Stimulated activated CD4-positive, alpha-beta T cell treated with anti-CD3 and anti-CD28 coated beads, Interleukin-1b, Interleukin-23, amount 100 ng/mL, for 1 hour (primary cell): ENCODE measurements at places on chromosomes 5 and 9.

- DNase-seq: no peak
These were observed 91.7 kb downstream of the NTRK2 start for GRCh38 chr9:84761137-84761808.

DNA sequence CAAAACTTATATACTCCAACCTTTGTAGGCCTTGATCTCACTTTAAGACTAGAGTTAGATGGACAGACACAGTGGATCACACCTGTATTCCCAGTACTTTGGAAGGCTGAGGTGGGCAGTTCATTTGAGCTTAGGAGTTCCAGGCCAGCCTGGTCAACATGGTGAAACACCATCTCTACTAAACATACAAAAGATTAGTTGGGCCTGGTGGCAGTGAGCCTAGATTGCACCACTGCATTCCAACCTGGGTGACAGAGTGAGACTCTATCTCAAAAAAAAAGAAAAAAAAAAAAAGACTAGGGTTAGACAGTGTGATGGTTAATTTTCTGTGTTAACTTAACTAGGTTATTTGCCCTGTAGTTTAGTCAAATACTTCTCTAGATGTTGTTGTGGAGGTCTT is 74.1 kb downstream of the CFAP95 start:
- no peak for DNase-seq

- DNase-seq: no peak
These were observed 450.5 kb upstream of the GRAMD2B start for GRCh38 chr5:125972706-125973105.

DNA sequence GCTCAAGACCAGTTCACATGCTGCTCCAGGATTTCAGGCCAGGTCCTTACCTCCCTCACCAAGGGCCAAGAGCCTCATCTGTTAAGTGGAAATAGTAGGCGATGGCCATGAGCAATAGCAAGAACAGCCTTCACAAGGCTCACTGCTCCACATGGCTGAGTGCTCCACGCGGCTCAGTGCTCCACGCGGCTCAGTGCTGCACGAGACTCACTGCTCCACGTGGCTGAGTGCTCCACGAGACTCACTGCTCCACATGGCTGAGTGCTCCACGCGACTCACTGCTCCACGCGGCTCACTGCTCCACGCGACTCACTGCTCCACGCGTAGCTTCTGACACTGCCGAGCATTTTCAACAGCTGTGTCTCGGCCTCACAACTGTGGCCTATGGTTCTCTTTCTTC is 36.4 kb upstream of the ADAMTS2 start:
- DNase-seq: no peak

DNA sequence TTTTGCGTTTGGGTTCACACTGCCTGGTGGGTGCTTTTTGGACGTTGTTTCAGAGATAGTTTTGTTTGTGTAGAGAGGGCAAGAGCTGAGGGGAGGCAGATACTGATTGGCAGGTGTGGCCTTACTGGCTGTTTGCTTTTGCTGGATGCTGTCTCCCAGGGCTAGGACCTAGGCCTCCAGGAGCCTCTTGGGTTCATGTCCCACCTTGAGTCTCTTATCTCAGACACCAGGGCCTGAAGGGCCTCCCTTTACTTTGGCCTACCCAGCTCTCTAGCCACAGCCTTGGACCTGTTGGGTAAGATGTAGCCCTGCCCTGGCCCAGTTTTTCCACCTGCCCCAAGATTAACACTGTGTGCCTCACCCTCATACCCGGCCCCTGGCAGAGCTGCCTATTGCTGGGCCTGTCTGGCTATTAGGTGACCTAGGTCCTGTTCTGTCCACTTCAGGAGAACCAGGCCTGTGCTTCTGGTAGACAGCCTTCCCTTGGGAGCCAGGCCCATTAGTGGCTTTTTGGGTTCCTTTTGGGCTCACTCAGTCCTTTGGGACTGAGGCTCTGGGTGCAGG is 13.4 kb downstream of the PTPA start:
- DNase-seq: no peak

DNA sequence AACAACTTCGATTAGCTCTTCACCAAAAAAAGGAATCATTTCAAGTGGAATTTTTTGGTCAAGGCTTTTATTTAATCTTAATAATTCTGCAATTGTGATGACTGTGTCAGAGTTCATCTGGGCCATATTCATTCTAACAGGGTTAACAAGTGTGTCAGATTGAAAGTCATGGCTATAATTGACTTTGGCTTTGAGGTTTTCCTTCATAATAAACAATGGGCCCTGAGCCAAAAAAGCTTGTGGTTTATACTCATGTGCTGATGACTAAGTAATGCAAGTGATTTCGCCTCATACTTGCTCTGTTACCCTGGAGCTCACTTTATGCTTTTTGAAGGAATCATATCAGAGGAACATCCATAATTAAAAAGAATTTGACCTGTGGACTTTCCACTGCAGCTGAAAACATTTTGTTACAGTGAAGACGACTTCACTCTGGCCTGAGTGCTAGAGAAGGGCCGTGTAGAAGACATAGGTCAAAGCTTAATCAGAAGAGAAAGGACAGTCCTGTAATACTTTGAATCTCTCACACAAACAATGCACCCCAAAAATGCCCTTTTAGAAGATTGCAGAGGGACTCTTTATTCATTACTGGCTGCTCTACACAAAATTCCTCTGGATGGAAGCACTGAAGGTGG is 101.7 kb downstream of the GDNF start:
- DNase-seq: no peak

DNA sequence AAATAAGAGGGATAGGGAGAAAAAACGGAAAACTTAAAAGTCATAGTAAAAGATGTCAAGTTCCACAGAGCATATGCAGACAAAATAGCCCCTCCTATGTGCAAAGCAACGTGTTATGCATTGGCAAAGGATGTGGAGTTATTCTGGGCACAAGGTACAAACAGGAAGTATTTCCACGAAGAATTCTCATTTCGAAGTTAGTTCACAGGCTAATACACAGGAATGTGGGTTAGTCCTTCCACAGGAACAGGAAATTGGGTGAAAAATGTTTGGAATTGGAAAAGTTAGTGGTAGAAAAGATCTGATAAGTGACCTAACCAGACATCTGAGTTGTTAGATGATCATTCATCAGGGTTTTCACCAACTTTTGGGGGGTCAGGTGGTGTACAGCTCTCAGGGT is 326.6 kb downstream of the EBF1 start:
- no peak for DNase-seq

DNA sequence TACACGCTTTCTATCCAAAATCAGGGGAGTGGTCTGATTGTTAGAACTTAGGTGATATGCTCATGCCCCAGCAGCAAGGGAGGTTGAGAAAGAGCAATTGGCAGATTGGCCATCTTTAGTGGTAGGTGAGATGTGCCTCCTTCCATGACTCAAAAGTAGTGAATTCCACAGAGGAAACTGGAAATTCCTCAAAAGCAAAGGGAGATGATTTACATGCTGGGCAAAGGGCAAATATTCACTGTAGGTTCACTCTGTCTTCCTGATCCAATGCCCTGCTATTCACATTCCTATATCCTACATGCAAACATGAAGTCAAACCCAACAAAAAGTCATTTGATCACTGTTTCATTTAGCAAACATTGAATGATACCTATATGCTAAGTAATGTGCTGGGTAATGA is 130.1 kb upstream of the ZNF608 start:
- no peak for DNase-seq

GRCh38 chr9:14985419-14985818 is 75.2 kb upstream of the FREM1 start:
- no peak for DNase-seq
